ENCODE measurements at places on chromosomes 7 and 10. TPM values are rescaled to one million over a fixed set of nuclear protein-coding genes. Genes with fewer than 3 reads are reported as not detected.

GRCh38 chr10:106959521-106959920, 205.0 kb downstream of the SORCS1 start:
- H3K4me1 ChIP-seq = peaks cover 27% of the 10 kb centered on the region
- no peak for DNase-seq
- no peaks in the 10 kb centered on the region for H3K27me3 ChIP-seq
- H3K27ac ChIP-seq = peak overlapping the region; percentile 50

DNA sequence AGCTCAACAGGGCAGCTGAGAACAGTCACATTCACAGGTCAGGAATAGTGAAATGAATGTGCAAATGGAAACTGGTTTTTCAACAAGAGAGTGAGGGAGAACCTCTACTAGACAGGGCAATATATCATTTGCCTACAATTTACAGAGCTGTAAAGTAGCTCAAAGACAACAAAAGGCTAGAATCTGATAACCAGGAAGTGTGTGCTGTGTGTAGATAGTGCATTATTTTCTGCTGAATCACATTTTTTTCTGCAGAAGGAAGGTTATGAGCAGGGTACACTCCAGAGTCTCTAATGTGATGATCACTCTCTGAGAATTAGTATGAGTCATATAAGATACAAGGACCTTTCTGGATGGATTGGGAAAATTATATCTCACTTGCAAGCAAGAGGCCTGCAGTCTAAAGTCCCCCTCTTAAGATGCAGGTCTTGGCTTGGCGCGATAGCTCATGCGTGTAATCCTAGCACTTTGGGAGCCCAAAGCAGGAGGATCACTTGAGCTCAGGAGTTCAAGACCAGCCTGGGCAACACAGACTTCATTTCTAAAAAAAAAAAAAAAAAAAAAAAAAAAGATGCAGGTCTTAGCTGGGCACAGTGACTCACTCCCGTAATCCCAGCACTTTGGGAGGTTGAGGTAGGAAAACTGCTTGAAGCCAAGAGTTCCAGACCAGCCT, 59.9 kb upstream of the COBL start:
- no peak overlapping the region for H3K4me3 ChIP-seq
- H3K36me3 ChIP-seq = no peaks in the 10 kb centered on the region
- no peaks in the 10 kb centered on the region for H3K27me3 ChIP-seq
- no peak for DNase-seq

DNA sequence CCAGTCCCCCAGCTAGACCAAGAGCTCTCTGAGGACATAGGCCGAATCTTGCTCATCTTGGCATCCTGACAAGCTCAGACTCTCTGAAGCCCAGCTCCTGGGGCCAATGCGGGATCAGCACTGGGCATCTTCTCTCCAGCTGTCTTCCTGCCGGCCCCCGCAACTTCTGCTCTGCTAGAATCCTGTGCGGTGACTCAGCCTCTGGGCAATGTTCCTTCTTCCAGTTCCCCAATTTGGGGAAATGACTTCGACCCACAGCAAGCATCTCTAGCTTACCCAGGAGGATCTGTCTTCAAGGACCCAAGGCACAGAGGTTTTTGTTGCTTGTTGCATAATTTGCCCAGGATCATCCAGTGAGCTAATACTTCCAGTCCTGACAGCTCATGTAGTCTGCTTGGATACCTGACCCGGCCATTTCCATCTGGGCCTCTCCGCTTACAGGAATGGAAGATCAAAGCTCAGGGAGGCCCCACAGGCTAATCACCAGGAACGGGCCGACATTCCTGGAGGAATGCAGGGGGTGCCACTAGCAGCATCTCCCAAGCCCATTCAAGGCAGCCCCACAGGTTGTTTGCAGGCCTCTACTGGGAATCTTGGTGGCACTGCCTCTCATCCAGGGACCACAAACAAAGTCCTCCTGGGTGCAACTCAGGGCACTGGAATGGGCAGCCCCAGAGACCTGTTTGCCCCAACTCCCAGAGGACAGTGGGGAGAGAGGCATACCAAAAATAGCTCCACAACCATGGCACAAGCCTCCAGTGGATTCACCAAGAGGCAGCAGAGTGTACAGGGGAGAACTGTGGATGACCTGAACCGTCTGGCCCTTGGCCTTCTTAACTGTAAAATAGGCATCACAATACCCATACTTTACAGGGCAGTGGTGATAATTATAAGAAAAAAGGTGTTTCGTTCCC, 151.9 kb downstream of the NEURL1 start:
- peaks cover 58% of the 10 kb centered on the region for H3K4me1 ChIP-seq
- no peak overlapping the region for H3K4me3 ChIP-seq
- no peaks in the 10 kb centered on the region for H3K36me3 ChIP-seq
- peak overlapping the region; percentile 87 for H3K27ac ChIP-seq

DNA sequence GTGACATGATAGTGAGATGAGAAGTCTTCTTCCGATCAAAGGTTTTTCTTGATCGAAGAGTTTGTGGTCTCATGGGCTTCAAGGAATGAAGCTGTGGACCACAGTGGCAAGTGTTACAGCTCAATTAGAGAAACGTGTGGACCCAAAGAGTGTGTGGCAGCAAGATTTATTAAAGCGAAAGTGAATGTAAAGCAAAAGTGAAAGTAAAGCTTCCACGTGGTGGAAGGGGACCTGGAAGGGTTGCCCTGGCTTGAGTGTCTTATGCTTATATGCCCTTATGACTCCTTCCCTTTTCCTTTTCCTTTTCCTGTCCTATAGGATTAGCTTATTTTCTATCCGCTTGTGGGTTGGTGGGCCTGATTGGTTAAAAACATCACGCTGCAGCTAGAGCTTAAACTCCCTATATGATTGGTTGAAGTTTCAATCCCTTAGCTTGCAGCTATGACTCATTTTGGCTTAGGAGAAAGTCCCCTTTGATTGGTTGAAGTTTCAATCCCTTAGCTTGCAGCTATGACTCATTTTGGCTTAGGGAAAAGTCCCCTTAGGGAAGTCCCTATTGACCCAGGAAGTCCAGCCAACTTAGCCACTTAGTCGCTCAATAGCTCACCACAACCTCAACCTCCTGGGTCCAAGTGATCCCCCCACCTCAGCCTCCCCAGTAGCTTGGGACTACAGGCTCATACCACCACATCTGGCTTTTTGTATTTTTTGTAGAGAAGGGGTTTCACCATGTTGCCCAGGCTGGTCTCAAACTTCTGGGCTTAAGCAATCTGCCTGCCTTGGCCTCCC, 34.7 kb downstream of the MRPS24 start:
- no peaks in the 10 kb centered on the region for H3K27me3 ChIP-seq
- H3K36me3 ChIP-seq = no peaks in the 10 kb centered on the region
- H3K27ac ChIP-seq = no peak overlapping the region
- H3K4me3 ChIP-seq = no peak overlapping the region

- H3K4me1 ChIP-seq = no peaks in the 10 kb centered on the region
- peaks cover 100% of the 10 kb centered on the region for H3K27me3 ChIP-seq
- no peaks in the 10 kb centered on the region for H3K36me3 ChIP-seq
- no peak overlapping the region for H3K27ac ChIP-seq
- DNase-seq = no peak
Observed at GRCh38 chr10:100745882-100746783, 751 bp downstream of the PAX2 start.

GRCh38 chr7:29040579-29040925, 82.4 kb upstream of the TRIL start:
- H3K4me1 ChIP-seq = no peaks in the 10 kb centered on the region
- H3K27me3 ChIP-seq = no peaks in the 10 kb centered on the region
- peak; percentile 28 for DNase-seq
- no peak overlapping the region for H3K27ac ChIP-seq

- no peaks in the 10 kb centered on the region for H3K36me3 ChIP-seq
- no peaks in the 10 kb centered on the region for H3K27me3 ChIP-seq
- no peaks in the 10 kb centered on the region for H3K4me1 ChIP-seq
- no peak overlapping the region for H3K27ac ChIP-seq
- DNase-seq = no peak
- H3K4me3 ChIP-seq = no peak overlapping the region
Observed at GRCh38 chr7:139127648-139128047, 18.1 kb upstream of the ZC3HAV1 start.

DNA sequence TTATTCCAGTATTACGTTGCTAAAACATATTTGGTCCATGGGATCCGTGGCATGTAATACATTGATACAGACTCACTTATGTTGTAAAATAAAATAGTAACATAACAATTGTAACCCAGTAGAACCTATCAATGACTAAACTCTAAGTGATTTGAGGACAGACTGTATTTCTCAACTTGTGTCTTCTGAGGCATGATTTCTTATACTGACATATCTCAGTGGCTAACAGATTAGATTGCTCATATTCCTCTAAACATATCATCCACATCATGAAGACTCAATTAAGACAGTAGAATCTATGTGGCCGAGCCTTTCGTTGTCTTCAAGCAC, 72.3 kb downstream of the CREB5 start:
- no peak overlapping the region for H3K27ac ChIP-seq
- no peaks in the 10 kb centered on the region for H3K36me3 ChIP-seq
- no peak for DNase-seq
- H3K27me3 ChIP-seq = no peaks in the 10 kb centered on the region

- no peak for DNase-seq
- no peak overlapping the region for H3K27ac ChIP-seq
- H3K4me3 ChIP-seq = peak overlapping the region; percentile 2
- H3K4me1 ChIP-seq = no peaks in the 10 kb centered on the region
- H3K27me3 ChIP-seq = peaks cover 58% of the 10 kb centered on the region
Observed at GRCh38 chr7:27088002-27088922, 7.5 kb downstream of the HOXA1 start.

GRCh38 chr10:25552283-25552919, 377.6 kb downstream of the GPR158 start:
- H3K36me3 ChIP-seq = no peaks in the 10 kb centered on the region
- H3K27ac ChIP-seq = no peak overlapping the region
- H3K4me1 ChIP-seq = no peaks in the 10 kb centered on the region

DNA sequence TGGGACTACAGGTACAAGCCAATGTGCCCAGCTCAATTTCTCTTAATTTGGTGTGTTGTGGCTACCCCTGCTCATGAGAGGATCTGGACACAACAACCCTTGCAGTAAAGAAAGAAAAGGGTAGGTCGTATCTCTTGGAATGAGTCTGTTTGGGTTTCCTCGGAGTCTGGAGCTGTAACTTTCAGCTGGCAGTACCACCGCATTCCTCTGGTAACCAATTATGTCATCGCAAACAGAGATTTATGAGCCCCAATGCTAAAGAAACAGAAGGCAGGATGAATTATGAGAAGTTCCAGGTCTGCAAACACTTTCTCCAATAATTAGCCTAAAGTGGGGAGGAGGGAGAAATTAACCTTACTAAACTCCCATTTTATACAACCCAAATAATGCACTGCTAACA, 186.6 kb upstream of the NRP1 start:
- no peak overlapping the region for H3K27ac ChIP-seq
- no peaks in the 10 kb centered on the region for H3K36me3 ChIP-seq
- no peak for DNase-seq
- no peaks in the 10 kb centered on the region for H3K27me3 ChIP-seq

- DNase-seq = no peak
- no peaks in the 10 kb centered on the region for H3K36me3 ChIP-seq
- H3K4me3 ChIP-seq = peak overlapping the region; percentile 46
- H3K4me1 ChIP-seq = peaks cover 54% of the 10 kb centered on the region
Observed at GRCh38 chr7:22219739-22220493, 137.0 kb downstream of the RAPGEF5 start.

GRCh38 chr10:63698787-63699150, 177.6 kb downstream of the REEP3 start:
- H3K27ac ChIP-seq = no peak overlapping the region
- no peaks in the 10 kb centered on the region for H3K36me3 ChIP-seq
- DNase-seq = no peak
- no peaks in the 10 kb centered on the region for H3K4me1 ChIP-seq
- no peak overlapping the region for H3K4me3 ChIP-seq

GRCh38 chr10:112071596-112072133, 111.9 kb downstream of the GPAM start:
- no peaks in the 10 kb centered on the region for H3K27me3 ChIP-seq
- H3K4me3 ChIP-seq = no peak overlapping the region
- H3K36me3 ChIP-seq = no peaks in the 10 kb centered on the region
- no peaks in the 10 kb centered on the region for H3K4me1 ChIP-seq

DNA sequence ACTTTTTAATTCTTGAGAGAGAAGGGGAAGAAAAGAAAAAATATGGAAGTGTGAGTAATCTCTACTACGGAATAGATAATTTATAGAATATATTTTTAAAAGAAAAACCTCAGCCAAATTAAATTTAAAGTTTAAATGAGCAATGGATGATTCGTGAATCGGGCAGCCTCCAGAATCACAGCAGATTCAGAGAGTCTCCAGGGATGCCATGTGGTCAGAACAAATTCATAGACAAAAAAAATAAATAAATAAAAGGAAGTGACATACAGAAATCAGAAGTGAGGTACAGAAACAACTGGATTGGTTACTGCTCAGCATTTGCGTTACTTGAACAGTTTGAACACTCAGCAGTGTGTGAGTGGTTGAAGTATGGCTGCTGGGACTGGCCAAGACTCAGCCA, 53.0 kb downstream of the PHYHIPL start:
- DNase-seq = no peak
- no peaks in the 10 kb centered on the region for H3K36me3 ChIP-seq
- H3K27me3 ChIP-seq = no peaks in the 10 kb centered on the region
- H3K27ac ChIP-seq = no peak overlapping the region

DNA sequence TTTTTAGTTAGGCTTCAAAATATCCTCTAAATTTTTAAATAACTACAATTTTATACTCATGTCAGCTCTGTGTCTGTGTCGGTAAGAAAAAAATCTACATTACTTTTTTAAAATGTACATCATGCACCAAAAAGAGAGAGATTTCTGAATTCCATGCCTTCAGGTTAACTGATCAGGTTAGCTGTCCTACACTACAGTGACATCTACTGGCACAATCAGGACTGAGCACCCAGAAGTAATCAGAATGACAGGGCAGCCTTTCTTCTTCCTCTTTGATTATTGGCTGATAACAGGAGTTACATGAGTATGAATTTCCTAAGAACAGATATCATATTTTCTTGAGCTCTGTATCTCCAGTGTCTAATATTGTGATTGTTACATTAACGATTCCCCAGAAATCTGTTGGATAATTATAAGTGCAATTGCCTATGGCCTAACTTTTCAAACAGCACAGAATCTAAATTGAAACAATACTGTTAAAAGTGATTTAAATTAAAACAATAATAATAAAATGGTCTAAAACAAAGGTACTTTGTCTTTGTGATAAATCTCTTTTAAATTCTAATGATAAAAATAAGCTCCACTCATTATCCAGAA, 41.8 kb upstream of the HYCC1 start:
- DNase-seq = peak; percentile 79
- H3K4me3 ChIP-seq = no peak overlapping the region
- no peak overlapping the region for H3K27ac ChIP-seq
- H3K36me3 ChIP-seq = no peaks in the 10 kb centered on the region

GRCh38 chr10:132700156-132701098, 85.5 kb downstream of the NKX6-2 start:
- no peak overlapping the region for H3K4me3 ChIP-seq
- H3K4me1 ChIP-seq = no peaks in the 10 kb centered on the region

The CC2D2B gene
- total RNA-seq = 1.1 TPM

The ELOVL3 gene
- total RNA-seq = not detected

The BMPER gene
- total RNA-seq = 3.1 TPM

The C7orf33 gene
- not detected for total RNA-seq

The AS3MT gene
- total RNA-seq = 2.6 TPM

The HMX3 gene
- not detected for total RNA-seq

The MACC1 gene
- 2.4 TPM for total RNA-seq

The ZMIZ1 gene
- total RNA-seq = 88.2 TPM

The SRRM3 gene
- 2.7 TPM for total RNA-seq

The AGAP9 gene
- total RNA-seq = 11.6 TPM

The ASZ1 gene
- not detected for total RNA-seq

The TMEM176A gene
- total RNA-seq = 36.9 TPM

The DPP6 gene
- total RNA-seq = not detected

The FAM107B gene
- 21.0 TPM for total RNA-seq
